AG08395 (cell line): ENCODE measurements at places on chromosomes 5 and 9.

- no peak for DNase-seq
Observed at GRCh38 chr9:95627802-95628201, 111.0 kb upstream of the PTCH1 start.

DNA sequence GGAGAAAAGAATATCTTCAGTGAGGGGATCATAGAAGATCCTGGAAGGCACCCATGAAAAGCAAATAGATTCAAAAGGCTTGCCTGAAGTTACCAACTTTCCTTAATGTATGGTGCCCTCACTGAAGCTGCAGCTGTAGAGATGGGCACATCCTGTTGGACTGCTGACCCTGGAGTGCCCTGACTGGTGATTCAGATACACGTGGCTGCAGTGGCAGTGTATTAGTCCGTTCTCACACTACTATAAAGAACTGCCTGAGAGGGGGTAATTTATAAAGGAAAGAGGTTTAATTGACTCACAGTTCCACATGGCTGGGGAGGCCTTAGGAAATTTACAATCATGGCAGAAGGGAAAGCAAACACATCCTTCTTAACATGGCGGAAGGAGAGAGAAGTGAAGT lies 80.3 kb downstream of the OSMR start:
- DNase-seq = no peak

GRCh38 chr5:178319541-178320041 lies 87.0 kb upstream of the PHYKPL start:
- DNase-seq = no peak

- no peak for DNase-seq
Observed at GRCh38 chr5:177520916-177521513, 4.3 kb upstream of the DDX41 start.

GRCh38 chr5:89733772-89734171 lies 675.8 kb downstream of the CETN3 start:
- DNase-seq = no peak

- no peak for DNase-seq
Observed at GRCh38 chr5:115379622-115380344, 83.3 kb upstream of the CCDC112 start.

- DNase-seq = no peak
Observed at GRCh38 chr5:10576121-10576789, 12.4 kb downstream of the ANKRD33B start.

DNA sequence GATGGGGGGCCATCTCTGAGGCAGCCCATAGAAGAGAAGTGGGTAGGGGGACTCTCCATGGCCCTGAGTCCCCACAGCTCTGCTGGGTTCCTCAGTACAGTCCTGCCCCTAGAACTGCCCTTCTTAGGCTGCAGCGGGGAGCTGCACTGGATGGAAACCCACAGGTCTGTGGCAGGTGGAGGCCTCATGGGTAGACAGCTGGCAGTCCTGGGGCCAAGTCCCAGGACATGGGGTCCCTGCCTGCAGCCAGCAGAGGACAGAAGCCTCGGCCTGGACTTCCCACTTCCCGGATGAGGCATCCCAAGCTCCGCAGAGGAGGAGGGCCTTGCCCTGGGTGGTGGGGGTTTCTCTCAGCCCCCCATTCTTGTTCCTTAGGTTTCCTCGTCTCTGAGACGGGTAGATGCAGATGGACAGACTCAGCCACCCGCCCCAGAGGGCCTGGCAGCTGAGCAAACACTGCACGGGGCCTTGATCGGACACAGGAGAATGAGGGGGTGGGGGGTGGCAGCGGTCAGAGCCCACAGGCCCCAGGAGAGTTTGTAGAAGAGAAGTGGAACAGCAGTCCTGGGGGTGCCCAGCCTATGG lies 153.8 kb downstream of the C9orf50 start:
- DNase-seq = no peak

- DNase-seq = no peak
Observed at GRCh38 chr5:107502676-107503060, 168.1 kb downstream of the EFNA5 start.

- DNase-seq = no peak
Observed at GRCh38 chr9:11194246-11194645, 581.4 kb upstream of the PTPRD start.

DNA sequence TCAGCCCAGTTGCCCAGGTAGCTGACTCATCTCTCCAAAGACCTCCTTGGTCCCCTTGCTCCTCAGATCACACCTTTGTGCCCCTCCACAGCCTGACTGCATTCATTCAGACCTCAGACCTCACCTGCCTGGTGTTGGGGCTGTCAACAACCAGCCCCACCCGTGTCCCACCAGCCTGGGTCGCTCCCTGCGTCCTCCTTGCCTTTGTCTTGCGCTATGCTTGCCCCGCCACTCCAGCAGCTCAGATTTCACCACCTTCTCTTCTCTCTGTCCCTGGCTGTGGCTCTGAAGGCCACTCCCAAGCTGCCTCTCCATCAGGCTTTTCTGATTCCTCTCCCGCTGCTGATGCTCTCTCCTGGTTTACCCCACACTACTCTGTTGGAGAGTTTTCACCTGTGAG lies 103.5 kb downstream of the MVB12B start:
- no peak for DNase-seq

- peak; percentile 64 for DNase-seq
Observed at GRCh38 chr5:150438873-150439546, 10.5 kb downstream of the RPS14 start.

GRCh38 chr5:107563959-107564544 lies 106.7 kb downstream of the EFNA5 start:
- DNase-seq = no peak

DNA sequence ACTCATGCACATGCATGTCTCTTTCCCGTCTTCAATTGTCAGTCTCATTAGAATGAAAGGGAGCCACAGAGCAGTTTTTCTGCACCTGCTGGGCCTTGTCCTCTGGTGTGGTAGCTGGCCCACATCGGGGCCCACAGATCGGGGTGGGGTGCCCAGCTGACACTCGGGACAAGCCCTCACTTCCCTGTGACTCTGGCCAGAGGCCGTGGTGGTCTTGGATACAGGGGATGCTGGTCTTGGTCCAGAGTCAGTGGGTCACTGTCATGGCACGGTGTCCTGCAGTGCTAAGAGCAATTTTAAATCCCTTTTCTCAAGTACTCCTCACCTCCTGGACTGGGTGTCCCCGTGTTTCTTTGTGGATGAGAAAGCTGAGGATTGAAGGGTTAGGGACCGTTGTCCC lies 193.2 kb downstream of the CACNA1B start:
- DNase-seq = no peak

- peak; percentile 14 for DNase-seq
Observed at GRCh38 chr5:32531885-32532520, 53.4 kb upstream of the SUB1 start.

DNA sequence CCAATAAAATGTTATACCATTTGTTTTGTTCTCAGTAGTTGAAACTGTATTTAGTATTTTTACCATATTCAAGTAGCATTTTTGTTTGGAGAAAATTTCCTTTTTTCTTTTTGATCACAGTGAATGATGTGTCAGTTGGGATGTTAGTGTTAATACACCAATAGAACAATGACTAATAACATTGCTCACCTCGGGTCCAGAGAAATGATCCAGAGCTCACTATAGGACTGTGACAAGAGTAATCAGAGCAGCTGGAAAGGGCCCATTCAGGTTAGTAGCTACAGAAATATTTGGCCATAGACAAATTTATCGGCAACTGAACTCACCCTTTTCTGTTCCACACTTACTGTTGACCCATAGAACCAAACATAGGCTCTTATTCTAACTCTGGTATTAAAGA lies 989.2 kb downstream of the TLE4 start:
- no peak for DNase-seq
